Activated CD8-positive, alpha-beta T cell treated with anti-CD3 and anti-CD28 coated beads for 36 hours (primary cell): ENCODE measurements at places on chromosomes 3 and 15.
A peak's percentile ranks its signal among the peaks of the same experiment; 100 is the strongest.

GRCh38 chr3:47542471-47543173 lies 29.1 kb upstream of the ELP6 start:
- no peak for DNase-seq

- DNase-seq = peak; percentile 61
Observed at GRCh38 chr3:156643729-156644389, 30.5 kb upstream of the TIPARP start.

GRCh38 chr3:125032100-125032643 lies 23.6 kb downstream of the HEG1 start:
- no peak for DNase-seq

DNA sequence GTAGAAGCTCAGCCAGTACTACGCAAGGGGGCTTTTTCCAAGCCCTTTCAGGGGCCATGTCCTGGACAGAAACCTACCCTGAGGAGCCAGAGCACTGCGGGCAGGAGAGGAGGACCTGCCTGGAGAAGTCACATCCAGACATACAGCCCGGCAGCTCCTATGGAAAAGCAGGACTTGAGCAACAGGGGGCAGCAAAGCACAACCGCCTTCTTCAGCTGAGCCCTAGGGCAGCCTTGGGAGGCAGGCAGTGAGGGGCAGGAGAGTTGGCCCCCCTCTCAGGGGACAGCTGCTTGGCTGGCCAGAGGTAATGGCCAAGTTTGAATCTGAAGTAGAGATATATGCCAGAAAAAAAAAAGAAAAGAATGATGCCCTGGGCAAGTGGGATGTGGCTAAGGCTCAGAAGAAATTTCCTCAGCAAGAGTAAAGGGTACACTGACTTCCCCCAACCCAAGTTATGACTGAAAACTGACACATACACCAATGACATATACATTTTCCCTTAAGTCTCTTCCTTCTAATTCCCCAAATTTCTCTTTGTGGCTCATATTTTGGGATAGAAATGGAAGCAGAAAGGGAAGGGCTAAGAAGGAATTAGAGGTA lies 56.9 kb downstream of the CYP19A1 start:
- peak; percentile 47 for DNase-seq

- no peak for DNase-seq
Observed at GRCh38 chr3:23856286-23856685, 50.5 kb downstream of the UBE2E1 start.

DNA sequence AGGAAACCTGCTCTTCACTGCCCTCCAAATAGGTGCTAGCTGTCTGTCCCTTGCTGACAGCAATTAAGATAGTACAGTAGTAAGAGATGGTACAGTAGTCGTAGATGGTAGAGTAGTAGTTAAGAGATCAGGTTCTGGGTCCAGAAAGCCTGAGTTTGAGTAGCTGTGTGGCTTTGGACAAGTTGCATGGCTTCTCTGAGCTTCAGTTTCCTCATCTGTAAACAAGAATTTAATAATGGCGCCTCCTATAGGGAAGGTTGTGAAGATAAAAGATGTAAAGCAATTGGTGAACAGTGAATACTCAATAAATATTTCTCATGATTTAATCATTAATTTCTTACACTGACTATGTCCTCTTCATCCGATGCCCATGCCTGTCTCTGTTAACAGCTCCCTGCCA lies 86.9 kb upstream of the BCL6 start:
- no peak for DNase-seq

DNA sequence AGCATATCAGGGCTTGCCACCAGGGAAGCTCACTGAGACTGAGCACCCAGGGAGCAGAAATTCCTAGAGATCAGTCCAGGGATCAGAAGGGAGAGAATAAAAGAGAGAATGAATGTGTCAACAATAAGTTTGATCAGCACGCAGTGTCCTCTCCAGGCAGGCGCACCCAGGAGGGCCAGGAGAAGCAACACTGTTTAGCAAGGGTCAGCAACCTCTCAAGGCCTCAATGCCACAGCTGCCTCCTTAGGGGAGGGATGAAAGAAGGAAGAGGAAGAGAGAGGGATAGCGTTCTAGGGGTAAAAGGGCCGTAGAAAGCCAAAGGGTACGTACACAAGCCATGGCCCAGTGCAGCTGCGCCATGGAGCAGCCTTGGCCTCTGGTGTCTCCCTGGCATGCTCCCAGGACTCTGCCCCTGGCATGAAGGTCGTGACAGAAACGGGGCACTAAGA lies 399.8 kb downstream of the SHQ1 start:
- DNase-seq = no peak

- no peak for DNase-seq
Observed at GRCh38 chr15:84653584-84653909, 536 bp downstream of the WDR73 start.

GRCh38 chr15:91047545-91048199 lies 25.3 kb upstream of the VPS33B start:
- DNase-seq = no peak

GRCh38 chr15:68201153-68201878 lies 3.8 kb downstream of the CALML4 start:
- no peak for DNase-seq

DNA sequence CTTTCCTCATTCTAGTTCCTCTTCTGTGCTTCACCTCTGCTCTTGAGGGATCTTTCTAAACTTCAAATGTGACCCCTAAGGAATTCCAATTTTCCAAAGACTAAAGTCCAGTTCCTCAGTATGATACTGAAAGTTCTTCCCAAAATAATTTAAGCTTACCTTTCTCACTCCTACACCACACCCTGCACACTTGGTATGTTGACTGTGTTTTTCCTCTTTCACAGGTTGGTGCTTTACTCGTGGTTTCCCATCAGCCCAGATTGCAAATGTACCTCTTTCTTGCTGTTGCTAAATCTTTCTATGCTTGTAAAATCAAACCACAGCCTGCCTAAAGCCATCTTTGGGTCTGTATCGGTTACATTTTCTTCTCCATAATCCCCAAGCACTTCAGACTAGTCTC lies 30.5 kb upstream of the CLDN16 start:
- DNase-seq = no peak

DNA sequence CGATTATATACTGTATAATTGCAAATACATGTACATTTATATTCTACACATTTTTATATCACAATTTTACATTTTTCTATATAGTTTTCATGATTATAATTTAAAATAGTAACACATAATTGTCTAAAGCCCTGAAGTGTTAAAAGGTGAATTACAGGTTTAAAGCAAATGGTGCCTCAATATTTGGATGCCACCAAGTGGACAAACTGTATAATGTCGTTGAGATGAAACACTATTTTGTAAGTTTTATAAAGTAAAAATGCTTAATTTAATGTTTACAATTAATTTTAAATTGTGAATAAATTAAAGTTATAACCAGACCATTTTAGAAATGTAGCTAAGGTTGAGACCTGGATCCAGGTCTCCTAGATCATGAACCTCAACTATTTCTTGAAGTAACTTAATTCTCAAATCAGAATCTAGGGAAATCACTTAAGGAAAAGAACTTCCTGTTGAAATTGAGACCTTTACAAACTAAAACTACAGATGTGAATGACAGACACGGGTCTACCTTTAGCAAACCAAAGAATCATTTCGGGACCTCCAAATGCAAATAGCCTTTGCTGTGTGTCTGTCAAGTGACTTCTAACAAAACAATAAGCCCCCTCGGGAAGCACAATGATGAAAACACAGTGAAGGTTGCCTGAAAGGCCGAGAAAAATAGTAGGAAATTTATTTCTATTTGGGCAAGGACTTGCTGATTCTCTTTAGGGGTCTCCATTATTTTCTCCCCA lies 37.8 kb downstream of the EHHADH start:
- DNase-seq = no peak

DNA sequence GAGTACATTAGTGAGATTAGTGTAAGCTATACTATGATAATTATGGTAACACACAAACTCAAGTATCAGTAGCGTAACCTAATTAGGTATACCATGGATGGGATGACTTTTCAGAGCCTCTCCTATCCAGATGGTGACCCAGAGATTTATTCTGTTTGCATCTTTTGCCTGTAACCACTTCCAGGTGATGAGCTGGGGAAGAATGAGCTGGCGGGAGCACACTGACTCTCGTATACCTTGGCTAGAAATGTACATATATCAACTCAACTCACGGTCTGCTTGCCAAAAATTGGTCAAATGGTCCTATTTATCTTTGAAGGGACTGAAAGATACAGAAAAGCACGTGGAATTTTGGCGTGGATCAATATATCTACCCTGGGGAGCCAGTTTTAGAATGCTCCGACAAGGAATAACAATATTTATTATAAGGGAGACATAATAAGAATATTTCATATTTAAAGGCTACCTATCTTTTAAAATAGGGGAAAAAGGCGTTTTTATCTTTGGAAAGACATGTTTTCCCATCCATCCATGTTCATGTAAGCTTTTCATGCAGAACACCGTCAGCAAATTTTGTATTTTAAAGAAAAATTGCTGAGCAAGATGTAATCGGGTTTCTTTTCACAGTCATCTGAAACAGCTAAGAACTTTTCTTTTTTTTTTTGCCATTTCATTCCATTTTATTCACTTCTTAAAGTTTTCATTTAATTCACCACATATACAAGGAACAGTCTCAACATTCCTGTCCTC lies 502.6 kb upstream of the CBLB start:
- no peak for DNase-seq

DNA sequence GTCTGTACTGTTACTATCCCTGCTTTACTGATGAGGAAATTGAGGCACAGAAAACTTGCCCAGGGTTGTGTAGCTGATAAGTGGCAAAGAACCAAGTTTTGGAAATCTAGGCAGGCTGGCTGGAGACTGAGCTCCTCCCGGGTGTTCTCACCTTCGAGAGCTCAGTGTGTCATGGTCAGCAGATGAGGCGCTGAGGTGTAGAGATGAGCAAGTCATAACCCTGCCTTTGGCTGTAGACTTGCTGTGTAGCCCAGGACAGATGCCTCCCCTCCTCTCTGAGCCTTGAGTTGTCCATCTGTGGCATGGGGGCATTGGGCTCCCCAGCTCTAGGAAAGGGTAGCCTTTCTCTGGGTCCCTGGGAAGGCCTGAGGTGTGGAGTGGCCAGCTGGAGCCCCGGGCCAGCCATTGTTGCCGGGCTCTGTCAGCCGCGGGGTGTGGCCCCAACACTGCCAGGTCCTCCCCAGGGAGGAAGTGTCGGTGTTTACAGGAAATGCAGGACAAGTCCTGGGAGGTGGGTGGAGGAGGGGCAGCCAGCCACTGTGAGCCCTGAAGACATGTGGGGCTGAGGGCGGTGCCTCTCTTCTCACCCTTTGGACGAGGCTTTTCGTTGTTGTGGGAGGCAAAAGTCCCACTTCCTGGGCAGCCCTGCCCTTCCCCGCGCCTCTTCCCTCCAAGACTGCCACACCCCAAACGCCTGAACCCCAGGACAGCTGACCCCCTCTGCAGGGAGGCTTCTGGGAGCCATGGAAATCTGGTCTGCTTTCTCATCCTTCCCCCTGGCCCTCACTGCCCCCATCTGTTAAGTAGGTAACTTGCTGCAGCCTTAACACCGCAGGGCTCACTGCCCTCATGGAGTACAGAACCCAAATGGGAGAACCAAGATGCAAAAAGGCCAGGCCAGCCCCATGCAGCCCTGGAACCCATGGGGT lies 29.1 kb downstream of the FGD5 start:
- DNase-seq = peak; percentile 6

GRCh38 chr3:81451611-81452010 lies 309.8 kb downstream of the GBE1 start:
- DNase-seq = no peak

- DNase-seq = no peak
Observed at GRCh38 chr3:66606868-66607267, 106.0 kb upstream of the LRIG1 start.

GRCh38 chr3:46215810-46216414 lies 7.8 kb upstream of the CCR1 start:
- no peak for DNase-seq

DNA sequence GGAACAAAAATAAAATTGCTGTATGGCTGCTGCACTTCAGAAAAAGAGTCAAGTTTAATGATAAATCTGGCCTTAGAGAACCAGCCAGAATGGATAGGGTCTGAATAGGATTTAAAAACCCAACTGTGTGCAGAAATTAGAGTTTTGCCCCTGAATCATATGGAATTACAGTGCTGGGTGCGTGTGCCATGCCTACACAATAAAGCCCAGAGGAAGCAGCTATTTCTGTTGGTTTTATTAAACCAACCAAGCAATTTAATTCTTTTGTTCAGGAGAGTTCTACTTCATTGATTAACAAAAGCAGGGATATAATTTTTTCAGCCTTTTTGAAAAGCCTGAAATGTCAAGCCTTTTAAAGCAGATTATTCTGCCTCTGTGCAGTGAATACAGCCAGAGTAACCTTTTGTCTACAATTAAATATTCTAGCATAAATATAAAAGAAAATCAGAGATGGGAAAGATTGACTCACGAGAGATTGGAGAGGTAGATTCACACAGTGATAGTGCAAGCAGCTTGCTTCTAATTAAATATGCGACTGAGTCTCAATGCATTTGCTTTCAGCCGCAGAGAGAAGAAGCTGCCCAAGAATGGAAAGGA lies 66.7 kb upstream of the DNAJC19 start:
- DNase-seq = no peak

DNA sequence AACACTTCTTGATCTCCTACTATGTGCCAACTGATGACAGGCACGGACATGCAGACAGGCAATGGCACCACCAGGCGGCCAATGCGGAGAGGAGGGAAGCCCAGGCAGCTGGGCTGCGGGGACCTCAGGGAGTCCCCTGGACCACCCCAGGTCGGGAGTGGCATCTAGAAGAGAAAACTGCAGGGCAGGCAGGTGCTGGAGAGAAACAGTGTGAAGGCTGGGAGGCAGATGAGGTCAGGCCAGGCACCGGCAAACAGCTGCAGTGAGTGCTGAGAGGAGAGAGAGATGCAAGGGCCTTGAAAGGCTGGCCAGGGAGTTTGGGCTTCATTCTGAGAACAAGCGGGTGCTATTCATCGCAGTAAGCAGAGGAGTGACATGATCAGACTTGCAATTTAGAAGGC lies 29.1 kb downstream of the SLC6A1 start:
- DNase-seq = no peak

GRCh38 chr15:64045774-64046420 lies 388 bp downstream of the DAPK2 start:
- no peak for DNase-seq

DNA sequence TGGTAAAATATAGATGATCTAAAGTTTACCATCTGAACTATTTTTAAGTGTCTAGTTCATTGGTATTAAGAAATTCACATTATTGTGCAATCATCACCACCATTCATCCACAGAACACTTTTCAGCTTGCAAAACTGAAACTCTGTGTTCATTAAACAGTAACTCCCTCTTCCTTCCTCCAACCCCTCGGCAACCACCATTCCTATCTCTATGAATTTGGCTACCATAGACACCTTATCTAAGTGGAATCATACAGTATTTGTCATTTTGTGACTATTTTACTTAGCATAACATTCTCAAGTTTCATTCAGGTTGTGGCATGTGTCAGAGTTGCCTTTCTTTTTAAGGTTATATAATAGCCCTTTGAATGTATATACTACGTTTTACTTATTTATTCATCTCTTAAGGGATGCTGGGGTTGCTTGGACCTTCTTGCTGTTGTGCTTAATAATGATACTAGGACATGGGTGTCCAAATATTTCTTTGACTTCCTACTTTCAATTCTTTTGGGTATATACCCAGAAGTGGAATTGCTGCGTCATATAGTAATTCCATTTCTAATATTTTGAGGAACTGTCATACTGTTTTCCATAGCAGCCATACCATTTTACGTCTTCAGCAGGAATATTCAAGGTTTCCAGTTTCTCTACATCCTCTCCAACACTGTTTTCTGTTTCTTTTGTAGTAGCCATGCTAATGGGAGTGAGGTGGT lies 20.9 kb downstream of the KAT2B start:
- DNase-seq = no peak
